ENCODE measurements at places on chromosomes 4 and X.

DNA sequence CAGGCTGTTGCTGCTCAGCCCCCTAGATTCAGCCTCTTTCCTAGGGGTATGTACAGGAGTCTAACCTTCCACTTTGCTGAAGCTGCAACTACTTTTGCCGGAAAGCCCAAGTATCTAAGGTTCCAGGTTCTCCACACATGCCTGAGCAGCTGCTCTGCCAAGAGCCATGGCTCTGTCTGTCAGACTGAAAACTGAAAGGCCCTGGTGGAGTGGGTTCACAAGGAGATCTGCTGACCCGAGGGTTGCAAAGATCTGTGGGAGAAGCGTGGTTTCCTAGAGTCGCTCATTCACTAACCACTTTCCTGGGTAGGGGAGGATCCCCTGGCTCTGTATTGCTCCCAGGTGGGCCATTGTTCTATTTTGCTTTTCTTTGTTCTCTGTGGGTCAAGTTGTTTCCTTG, 6.0 kb upstream of the PNMA6F start:
- no peak for DNase-seq

- no peak for DNase-seq
These were observed 3.3 kb upstream of the GPC4 start for GRCh38 chrX:133418588-133418987.

DNA sequence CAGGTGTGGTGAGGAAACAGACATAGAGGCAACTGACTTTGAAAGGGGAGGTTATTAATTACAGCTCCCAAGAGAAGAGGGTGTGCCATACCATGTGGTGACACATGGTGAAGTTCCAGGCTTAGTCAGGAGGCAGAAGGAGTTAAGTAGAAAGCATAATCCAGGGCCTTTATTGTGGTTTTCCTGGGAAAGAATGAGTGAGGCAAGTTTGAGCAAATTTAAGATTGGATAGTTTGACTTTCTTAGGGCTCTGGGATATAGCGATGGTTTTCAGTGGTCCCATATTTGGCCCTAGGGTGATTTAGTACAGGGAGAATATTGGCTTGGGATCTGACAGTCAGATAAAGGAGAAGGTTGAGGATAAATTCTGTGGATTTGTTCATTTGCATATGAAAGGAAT, 495.9 kb upstream of the FSTL5 start:
- DNase-seq = no peak

GRCh38 chr4:3312362-3312761, 19.5 kb downstream of the RGS12 start:
- DNase-seq = no peak

- DNase-seq = no peak
These were observed 123.7 kb downstream of the AFAP1 start for GRCh38 chr4:7815981-7816380.

DNA sequence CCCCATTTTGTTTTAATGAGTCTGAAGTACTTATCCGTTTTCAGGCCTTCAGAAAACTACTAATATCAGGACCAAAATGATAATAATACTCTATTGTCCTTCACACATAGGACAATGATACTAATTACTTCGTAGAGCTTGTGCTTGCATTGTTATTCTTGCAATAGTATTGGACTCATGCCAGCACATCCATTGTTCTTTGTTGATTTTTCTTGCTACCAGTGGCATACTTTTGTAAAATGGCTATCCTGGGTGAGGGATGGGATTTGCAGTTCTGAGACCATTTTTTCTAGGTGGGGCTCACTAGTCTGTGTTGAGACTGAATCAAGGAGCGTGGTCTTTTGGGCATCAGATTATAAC, 195.3 kb downstream of the MAML3 start:
- DNase-seq = no peak
